ENCODE measurements at places on chromosomes 1 and 21.

DNA sequence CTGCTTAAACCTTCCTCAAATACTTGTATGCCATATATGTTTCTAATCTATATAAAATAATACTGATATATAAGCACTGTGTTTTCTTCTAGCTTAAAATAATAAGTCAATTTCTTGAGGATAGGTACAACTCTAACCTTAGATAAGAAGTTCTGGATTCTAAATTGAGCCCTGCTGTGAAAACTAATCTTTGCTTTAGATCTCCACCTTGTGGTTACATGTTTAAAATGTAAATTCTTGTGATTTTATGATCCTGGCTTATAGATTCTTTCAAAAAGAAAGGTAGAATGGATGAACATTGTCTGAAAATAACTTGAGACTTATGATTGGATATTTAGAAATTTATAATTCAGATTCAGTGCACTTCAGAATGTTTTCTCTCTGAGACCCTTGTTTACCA lies 38.9 kb upstream of the HMCN1 start:
- no peak for DNase-seq

- DNase-seq = peak; percentile 28
Measured at GRCh38 chr21:19228226-19228625, 824.6 kb upstream of the TMPRSS15 start.

- no peak for DNase-seq
Measured at GRCh38 chr1:25710583-25711347, 89.2 kb upstream of the SELENON start.

DNA sequence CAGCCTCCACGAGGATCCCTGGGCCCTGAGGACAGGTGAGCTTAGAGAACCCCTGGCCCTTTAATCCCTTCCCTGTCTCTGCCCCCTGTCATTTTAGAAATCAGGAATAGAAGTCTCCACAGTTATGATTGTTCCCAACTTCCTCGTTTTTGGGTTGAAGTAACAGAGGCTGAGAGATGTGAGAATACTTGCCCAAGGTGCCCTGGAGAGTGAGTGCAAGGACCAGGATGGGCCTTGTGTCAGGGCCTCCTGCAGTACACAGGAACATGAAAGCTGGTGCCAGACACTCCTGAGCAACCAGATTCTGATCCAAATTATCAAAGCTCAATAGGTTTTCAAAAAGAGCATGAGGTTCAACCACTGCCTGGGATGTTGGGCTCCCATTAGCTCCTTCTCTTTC lies 10.1 kb downstream of the HLX start:
- no peak for DNase-seq

- DNase-seq = no peak
Measured at GRCh38 chr21:36388096-36388495, 2.9 kb downstream of the CHAF1B start.

- no peak for DNase-seq
Measured at GRCh38 chr1:93715529-93716126, 34.0 kb upstream of the BCAR3 start.

GRCh38 chr1:223730479-223731132 lies 18.3 kb downstream of the CAPN2 start:
- DNase-seq = no peak

Measured in muscle of back (tissue), 13 donors.